ENCODE measurements at places on chromosomes 4 and X. TPM values are rescaled to one million over a fixed set of nuclear protein-coding genes. Genes with fewer than 3 reads are reported as not detected.

The IL2 gene
- not detected for total RNA-seq

The WNK3 gene
- 0.53 TPM for total RNA-seq

The HS3ST1 gene
- 0.94 TPM for total RNA-seq

The BRS3 gene
- total RNA-seq: not detected
